ENCODE measurements at places on chromosomes 5 and 9.

DNA sequence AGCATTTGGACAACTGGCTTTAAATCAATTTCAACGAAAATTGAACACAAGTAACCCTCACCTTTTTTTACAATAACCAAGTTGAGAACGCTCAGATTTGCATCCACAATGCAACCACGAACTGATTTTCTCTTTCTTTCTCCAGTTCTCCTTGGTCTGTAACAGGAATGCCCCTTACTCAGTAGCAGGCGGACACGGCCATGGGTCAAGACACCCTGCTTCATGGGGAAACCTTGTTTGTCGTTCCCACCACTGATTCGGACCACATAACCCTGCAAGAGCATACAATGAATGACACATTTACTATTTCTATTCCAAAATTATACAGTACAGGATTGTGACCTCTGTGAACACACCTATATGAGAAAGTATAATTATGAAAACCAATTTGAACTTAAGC, 1.4 kb downstream of the RPS6 start:
- DNase-seq = no peak

DNA sequence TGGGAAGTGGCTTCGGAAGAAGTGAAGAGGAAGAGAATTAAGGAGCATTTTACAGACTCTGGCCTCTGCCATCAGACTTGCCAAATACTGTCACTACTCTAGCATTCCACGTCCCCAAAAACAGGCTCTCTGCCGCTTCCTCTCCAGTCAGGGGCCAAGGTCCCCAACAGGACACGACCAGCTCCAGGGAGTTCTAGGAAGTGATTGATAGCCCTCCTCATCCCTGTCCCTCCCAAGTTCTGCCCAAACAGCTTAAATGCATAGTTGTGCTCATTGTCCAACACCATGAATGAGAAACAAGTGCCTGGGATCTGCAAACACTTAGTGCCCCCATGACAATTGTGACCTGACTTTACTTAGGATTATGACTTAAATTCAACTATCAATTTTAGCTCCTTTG, 96.5 kb downstream of the MED10 start:
- no peak for DNase-seq

GRCh38 chr9:113444736-113445135, 18.8 kb upstream of the RGS3 start:
- DNase-seq = no peak

DNA sequence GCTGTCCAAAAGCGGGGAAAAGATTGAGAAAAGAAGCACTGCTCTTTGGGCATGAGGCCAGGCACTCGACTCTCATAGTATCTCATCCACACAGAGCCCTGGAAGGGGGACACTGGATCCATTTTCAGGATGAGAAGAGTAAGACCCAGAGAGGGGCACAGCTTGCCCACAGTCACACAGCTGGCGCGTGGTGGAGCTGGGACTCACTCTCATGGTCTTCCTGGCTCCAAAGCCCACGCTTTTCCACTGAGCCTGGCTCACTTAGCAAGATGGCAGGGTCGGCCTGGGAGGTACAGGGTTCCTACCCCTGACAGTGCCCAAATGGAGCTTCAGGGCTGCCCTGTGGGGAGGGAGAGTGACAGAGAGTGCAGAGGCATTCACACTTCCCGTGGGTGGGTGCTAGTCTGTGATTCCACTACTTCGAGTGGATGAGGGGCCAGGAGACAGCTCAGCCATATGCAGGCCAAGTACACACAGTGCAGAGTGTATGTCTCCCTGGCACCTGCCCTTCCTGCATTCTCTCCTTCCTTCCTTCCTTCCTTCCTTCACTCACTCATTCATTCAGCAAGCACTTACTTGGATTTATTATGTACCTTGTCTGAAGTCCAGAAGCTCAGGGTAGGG, 18.3 kb upstream of the IGFBPL1 start:
- DNase-seq = no peak

DNA sequence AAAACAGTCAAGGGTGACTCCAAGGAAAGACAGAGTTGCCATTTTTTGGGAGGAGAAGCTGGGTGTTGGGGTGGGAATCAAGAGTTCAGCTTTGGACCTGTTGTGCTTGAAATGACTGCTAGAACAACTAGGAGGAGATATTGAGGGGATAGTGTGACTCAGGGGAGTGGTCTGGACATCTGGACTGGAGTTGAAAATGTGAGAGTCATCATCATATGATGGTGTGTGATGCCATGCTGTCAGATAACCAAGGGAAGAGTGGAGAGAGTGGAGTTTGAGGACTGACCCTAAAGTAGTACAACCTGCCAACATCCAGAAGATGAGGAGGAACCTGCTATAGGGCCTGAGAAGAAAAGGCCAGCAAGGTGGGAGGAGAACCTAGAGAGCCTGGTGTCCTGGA, 199.7 kb downstream of the ARHGEF28 start:
- no peak for DNase-seq

GRCh38 chr5:133457439-133458355, 154.6 kb downstream of the FSTL4 start:
- DNase-seq = no peak

GRCh38 chr9:75183306-75183705, 95.0 kb downstream of the OSTF1 start:
- DNase-seq = no peak

DNA sequence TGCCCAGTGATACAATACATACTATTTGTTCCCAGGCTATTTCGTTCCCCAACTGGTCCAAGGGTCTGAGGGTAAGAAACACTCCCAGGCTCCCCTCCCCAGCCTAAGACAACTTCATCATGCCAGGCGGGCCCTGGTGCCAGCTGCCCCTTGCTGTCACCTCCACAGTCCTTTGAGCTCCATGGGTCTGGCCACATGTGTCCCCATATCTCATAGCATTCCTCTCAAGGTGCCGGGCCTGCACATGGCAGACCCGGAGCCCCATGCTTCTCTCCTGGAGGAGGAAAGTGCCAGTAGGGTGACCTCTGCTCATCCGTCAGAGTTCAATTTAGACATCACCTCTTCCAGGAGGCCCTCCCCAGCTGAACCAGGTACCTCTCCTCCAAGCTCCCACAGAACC, 120.5 kb downstream of the C5orf15 start:
- DNase-seq = no peak

GRCh38 chr5:108561416-108562204, 179.7 kb upstream of the FBXL17 start:
- DNase-seq = no peak

DNA sequence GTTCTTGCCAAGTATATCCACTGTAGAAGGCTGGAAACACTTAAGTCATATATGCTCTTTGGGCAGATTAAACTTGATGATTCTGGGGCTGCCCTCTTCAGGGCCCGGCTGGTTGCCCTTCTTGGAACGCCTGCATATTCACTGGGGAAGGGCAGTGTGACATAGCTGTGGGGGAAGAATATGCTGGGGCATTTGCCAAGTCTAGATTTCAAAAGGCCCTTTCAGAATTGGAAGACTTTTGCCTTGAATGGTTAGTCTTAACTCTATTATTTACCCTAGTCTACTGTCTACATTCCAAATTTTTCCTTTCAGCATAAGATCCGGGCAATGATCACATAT, 161.2 kb upstream of the PITX1 start:
- no peak for DNase-seq

DNA sequence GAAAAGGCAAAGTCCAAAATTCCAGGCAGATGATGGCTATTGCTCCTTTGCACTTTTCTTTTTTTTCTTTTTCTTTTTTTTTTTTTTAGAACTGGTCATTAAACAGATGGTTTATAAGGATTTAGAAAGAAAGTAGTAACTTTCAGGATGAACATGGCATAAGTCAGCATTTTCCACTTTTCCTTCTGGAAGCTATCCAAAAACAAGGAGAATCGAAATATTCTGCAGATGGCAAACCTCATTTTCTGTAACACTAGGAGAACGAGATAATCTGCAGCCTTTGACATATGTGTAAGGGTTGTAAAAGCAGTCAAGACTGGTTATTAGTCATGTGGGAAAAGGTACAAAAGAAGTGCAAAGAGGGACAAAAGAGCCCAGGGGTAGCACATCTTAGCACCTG, 69.1 kb upstream of the PUM3 start:
- DNase-seq = no peak

GRCh38 chr5:51386916-51387883, 4.0 kb downstream of the ISL1 start:
- DNase-seq = no peak

- DNase-seq = no peak
These were observed 204.8 kb upstream of the KLF4 start for GRCh38 chr9:107694390-107694789.

DNA sequence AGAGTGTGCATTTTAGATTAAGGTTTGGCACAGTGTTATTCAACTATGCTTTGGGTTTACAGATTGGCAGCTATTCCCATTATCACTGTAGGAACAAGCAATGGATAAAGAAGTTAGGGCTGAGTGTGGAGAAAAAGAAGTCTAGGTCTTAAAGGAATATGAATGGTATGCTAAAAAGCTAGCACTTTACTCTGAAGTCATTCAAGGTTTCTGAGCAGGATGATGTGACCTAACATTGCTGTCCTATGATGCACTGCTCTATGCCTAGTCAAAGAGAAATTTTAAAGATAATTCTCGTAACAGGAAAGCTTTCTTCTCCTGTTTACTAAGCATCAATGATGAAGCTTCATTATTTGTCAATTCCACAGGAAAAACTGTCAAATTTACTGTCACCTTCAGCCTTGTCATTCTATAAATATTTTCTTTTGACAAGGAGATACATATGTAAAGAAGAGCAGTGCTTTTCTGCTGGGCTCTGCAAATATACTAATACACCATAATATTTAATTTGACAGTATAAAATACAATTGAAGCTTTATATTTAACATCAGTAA, 476.1 kb upstream of the PTPRD start:
- no peak for DNase-seq

- DNase-seq = no peak
These were observed 16.1 kb upstream of the RAI14 start for GRCh38 chr5:34639852-34640626.

GRCh38 chr9:36036253-36036779, 397 bp upstream of the RECK start:
- no peak for DNase-seq

GRCh38 chr5:131528682-131529081, 106.3 kb downstream of the RAPGEF6 start:
- no peak for DNase-seq

DNA sequence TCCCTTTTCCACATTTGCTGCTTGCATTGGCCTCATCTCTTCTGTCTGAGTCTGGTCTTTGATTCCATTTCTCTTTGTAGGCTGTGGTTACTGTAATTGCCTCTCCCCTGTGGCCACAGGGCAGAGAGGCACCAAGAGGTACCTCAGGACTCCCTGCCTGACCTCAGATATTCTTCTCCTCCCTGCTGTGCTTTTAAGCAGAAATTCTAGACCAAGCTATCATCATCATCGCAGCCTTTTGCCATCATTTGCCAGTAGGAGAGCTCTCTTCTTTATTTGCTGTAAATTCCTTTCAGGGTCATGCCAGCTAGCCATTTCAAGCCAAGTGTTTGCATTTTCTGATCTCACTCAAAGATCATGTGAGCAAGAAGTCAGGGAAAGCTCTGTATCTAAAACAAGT, 369.6 kb downstream of the ICE1 start:
- DNase-seq = no peak

- DNase-seq = no peak
These were observed 103.7 kb downstream of the CEMIP2 start for GRCh38 chr9:71664566-71664965.

DNA sequence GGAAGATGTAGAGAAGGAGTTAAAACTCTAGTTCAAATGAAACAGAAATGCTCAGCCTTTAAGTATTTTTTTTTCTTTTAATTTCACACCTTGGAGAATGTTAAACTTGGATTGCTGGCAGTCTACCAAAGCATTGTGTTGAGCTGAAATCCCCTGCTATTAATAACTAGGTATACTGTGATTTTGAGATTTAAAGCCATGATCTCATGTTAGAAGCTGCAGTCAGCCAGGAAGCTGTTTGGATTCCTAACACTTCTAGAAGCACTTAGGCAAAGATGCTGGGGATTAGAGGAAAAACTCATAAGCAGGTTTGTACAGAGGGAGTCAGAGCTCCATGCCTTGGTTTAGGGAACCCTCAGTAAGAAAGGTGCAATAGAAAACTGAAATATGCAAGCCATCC, 141.4 kb downstream of the KIF4B start:
- no peak for DNase-seq

DNA sequence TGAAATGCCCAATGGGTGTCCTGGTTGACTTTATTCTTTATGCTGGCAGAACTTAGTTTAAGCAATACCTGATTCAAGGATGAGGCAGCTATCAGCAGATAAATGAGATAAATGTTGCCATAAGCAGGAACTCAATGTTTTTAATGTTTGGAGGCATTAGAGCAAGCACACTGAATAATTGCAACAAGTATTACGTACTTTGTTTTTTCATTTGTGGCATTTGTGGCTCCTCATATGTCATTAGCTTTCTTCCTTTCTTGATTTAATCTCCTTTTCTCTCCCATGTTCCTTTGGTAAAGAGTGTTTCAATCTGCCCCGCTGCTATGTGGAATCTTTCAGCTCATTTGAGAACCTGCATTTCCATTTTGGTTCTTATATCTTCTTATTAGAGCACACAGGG, 6.4 kb upstream of the NR3C1 start:
- no peak for DNase-seq

DNA sequence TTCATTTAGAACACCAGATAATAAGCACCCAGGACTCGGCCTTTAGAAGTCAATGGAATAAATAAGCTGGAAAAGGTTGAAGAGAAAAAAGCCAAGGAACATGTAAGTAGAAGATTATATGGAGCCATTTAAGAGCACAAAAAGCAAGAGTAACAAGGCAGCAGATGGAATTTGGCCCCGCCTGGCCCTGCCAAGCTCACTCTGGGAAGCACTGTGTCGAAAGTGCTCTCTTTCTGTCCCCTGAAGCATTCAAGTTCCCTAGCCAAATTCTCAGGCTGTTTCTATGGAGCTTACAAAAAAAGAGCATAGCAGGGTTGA, 73.0 kb upstream of the GPR151 start:
- DNase-seq = no peak

DNA sequence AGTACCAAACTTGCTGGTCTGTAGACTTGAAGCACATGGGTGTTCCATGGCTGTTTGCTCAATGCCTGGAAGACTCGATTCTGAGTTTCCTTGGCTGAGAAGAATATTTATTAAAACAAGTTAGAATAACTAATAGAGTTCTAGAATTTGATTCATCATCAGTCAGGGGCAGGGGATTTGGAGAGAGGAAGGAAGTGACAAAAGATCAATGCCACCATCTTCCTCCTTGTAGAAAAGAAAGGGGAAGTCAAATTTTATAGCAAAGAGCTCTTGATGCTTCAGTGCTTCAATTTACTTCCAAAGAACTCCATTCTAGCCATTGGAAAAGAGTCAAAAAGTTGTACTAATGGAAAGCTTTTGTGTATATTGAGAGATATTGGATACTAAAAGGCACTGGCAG, 236.3 kb downstream of the MCTP1 start:
- no peak for DNase-seq

DNA sequence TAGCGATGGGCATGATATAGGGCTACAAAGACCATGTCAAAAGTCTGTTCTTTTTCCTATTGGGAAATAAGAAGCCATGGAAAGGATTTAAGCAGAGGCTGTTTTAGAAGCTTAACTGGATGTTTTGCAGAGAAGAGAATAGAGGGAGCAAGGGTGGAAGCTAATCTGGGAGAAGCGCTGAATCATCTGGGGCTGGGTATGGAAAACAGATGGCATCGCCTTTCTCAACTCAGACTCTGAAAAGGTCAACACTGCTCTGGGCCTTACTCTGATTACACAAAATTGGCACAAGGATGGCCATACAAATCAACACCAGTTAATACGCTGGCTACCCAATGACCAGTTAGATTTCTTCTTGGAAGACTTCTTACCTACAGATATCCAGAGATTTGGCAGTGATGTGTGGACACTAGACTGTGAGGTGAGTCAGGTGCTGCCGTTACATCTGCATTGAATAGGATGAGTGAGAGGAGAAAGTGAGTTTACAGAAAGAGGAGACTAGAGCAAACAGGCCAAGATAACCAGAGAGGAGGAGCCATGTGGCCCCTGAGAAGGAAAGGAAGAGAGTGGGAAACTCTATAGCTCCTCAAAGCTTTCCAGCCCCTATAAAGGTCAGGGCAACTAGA, 6.2 kb upstream of the TCERG1 start:
- DNase-seq = no peak
